ENCODE measurements at places on chromosomes 12 and 14.

DNA sequence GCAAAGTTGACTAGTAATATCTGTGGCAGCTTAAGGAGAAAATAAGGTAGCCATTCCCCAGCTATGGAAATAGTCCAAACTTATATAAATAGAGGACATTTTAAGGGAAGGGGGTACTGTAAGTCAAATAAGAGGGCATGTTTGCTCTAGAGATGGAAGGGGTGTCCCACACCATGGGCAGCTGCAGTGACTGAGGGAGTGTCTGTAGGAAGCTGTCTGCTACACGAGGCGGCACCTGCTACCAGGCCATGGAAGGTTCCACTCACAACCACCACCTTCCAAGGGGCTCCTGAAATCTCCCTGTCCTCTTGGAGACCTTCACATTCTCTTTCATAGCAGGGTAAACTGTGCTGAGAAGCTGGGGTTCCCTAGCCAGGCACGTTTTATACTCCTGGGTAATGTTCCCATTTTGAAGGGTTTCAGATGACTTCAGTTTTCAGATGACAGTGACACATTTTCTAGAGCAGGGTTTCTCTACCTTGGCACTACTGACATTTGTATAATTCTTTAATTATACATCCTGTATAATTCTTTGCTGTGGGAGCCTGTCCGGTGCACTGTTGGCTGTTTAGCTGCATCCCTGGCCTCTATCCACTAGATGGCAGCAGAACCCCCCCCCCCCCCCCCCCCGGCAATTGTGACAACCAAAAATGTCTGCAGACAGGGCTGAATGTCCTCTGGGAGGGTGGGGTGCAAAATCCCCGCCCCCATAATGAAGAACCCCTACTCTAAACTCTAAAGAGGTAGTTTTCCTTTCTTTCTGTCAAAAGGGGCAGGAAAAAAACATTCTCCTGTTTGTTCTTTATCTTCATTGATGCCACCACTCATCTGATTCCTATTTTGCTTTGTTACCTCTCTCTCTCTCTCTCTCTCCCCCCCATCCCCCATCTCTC is 11.6 kb upstream of the SMCO2 start:
- peak; percentile 14 for DNase-seq

- DNase-seq, result peak; percentile 0
Measured at GRCh38 chr12:99390707-99391106, 256.8 kb upstream of the GARIN6 start.

GRCh38 chr14:85915711-85916110 is 385.8 kb downstream of the FLRT2 start:
- no peak for DNase-seq

- DNase-seq, result no peak
Measured at GRCh38 chr14:87679866-87680265, 313.1 kb downstream of the GALC start.

DNA sequence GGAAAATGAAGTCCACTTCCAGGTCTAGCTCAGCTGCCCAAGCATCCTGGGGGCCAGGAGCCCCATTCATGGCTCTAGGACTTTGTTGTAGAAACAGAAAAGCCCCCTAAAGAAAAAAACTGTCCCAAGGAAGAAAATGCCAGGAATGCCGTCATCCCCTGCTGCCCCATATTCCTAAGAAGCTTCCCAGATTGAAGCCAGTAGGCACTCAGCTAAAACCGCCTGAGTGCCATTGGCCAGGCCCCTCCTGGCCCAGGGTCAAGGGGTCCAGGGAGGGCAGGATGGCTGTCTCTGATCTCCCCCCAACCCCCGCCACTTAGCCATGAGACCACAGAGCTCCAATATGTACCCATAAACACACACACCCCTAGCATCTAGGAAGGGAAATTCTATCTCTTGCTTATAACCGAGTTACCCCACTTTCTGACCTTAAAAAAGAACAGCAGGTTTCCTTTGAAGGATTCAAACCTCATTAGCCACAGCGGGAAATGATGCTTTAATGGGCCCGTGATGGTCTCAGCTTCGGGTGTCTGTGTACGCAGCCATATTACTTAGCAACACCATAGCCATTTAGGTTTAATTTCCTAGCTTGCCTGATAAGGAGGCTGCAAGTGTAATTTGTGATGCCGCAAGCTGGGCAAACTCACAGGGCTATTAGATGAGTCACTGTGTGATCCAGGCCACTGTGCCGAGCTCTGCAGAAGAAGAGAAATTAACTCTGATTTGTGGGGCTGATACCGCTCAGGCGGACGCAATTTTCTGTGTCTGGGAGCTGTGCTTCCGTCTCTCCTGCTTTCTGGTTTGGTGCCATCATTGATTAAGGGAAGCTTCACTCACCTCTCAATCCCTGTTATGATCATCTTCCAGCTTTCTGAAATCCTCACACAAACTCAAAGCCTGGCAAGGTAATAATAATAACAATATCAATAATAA is 84.2 kb downstream of the GCH1 start:
- no peak for DNase-seq
